ENCODE measurements at places on chromosomes 11 and 22.
A peak's percentile ranks its signal among the peaks of the same experiment; 100 is the strongest.

DNA sequence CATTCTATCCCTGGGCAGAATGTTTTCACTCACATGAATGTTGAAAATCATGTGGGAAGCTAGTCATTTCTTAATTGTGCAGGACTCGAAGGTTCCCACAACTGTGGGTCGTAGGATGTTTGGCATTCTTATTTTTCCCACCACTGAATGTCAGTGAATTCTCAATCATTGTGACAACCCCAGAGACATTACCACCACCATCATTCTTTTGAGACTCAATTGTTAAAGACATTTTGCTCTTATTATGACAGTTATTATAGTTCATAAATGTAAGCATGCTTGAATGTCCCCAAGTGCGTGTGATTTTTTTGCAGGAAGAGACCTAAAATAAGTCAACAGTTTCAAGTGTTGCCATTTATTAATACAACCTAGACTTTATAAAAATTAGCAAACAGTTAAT is 19.0 kb downstream of the PACS1 start:
- DNase-seq, result no peak

GRCh38 chr11:38384568-38384967 is 1786.5 kb upstream of the RAG2 start:
- DNase-seq, result no peak

DNA sequence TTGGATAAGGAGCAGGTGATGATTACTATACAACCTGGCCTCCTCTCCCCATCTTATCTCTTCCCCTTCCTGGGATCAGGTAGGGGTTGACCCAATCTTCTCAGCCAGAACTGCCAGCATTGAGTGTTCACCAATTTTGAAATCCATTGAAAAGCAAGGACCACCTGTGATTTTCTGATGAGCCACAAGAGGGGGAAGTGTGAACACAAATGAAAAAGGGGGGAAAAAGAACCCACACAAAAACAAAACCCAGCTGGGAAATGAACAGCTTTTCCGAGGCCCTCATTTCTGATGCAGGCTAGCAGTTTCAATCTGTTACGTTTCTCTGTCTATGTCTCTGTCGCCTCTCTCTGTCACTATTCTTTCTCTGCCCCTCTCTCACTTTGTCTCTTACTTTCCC is 161.9 kb downstream of the INSC start:
- no peak for DNase-seq

DNA sequence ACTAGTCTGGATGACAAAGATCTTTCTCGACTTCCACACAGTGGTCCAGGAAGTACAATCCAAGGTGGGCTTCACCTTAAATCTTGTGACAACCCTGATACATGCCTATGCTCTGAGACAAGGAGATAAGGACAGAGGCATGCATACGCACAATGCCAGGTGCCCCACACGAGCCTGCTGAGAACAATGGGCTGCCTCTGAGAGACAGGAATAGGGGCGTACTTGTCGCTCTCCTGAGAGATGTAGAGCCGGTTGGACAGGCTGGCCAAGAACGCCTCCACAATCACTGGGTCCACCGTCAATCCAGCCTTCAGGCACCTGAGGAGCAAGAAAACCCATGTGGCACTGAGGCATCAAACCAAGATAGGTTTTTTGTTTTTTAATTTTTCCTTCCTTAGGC is 25.5 kb downstream of the SERPIND1 start:
- no peak for DNase-seq

DNA sequence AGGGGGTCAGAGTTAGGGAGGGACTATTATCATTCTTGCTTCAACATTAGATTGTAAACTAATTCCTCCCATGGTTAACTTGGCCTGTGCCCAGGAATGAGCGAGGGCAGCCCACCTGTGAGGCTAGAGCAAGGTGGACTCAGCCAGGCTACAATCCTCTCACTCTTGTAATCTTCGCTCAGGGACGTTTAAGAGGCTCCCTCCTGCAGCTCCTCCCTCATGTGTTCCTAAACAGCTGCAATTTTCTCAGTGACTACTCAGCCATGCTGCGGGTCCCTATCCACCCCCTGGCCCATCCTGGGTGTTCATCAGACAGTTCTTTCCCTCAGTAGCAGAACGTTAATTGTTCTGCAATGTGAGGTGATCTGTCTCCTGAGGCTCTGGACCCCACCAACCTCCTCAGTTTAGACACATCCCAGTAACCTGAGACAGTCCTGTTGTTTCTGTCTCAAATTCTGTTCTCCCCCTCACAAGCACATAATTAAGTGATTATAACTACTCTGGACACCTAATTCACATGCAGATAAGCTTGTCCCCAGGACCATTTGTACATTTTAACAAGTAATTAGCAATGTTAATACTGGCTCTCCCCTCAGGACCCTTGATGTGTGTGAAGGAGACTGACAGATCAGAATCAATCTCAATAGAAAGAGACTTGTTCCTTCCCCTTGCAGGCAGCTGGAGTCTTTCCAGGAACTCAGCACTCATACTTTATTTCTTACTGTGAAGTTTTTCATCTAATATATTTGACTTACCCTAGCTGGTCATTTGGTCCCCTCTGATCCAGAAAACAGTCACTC is 337.2 kb upstream of the B3GAT1 start:
- no peak for DNase-seq

GRCh38 chr11:44333271-44334218 is 23.6 kb upstream of the ALX4 start:
- peak; percentile 31 for DNase-seq

GRCh38 chr11:77779935-77780334 is 40.6 kb downstream of the RSF1 start:
- DNase-seq, result peak; percentile 12

GRCh38 chr11:108402241-108402640 is 65.1 kb downstream of the C11orf65 start:
- no peak for DNase-seq

GRCh38 chr11:78330361-78330760 is 87.3 kb downstream of the GAB2 start:
- DNase-seq, result no peak
